ENCODE measurements at places on chromosomes 1 and 21.
A peak's percentile ranks its signal among the peaks of the same experiment; 100 is the strongest.

DNA sequence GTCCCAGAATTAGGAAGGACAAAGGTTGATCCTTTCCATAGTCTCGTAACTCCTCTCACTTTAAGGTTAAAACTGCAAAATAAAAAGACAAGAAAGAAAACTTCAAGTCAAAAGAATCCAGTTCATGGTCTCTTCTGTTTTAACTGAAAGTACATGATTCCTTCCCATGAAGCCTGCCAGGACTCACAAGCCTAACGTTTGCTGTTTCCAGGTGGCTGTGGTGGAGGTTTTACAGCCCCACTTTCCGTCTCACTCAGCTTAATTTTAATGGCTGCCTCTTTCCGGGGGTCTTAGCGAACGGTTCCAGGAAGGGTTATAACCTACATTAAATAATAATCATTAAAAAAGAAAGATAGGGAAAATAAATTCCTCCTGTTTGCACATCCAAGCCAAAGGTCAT lies 136.8 kb upstream of the SPAG17 start:
- DNase-seq, result no peak

DNA sequence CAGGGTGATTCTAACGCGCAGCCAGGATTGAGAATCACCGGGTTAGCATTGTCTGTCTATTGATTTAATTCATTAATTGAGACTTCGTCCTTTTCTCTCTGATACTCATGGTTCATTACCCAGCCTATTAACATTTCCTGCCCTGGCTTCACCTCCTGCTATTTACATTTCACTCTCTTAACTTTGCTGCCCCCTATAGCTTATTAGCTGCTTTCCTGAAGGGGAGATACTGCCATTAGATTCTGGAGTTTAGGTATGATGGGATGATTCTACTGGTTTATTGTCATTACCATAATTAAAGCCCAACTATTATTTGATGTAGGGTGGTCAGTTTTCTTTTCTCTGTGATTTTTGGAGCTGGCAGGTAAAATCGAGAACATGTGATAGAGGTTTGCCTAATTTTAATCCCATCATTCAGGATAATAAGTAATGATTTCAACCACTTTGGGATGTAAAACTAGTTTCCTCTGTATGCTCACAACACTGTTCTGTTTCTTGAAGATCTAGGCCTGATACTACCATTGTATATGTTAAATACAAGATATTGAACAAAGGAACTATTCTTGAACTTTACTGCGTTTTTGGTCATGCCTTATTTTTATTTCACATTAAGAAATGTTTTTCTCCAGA lies 6.4 kb downstream of the PPP2R5A start:
- DNase-seq, result peak; percentile 60

DNA sequence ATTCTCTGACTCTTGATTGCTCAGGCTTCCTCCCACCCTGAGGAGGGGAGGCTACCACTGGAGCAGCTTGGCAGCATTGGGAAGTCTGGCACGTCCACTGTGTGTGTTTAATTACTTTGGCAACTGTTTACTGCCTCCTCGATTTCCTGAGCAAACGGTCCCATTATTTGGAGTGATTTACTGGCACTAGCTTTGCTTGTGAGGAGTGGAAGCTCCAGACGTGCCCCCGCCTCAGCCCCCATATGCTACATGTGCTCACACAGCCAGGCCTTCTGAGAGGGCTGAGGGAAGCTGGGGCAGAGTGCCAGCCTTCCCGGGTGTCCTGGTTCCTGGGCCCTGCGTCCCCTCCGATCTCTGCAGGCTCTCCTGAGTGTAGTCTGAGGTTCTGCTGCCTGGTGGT lies 306.2 kb downstream of the PTPRU start:
- DNase-seq, result peak; percentile 52

- DNase-seq, result peak; percentile 85
Observed at GRCh38 chr1:209150114-209150513, 433.4 kb upstream of the CAMK1G start.

- DNase-seq, result peak; percentile 1
Observed at GRCh38 chr1:239125893-239126292, 260.5 kb upstream of the CHRM3 start.

GRCh38 chr1:185495898-185496297 lies 178.9 kb upstream of the IVNS1ABP start:
- no peak for DNase-seq

DNA sequence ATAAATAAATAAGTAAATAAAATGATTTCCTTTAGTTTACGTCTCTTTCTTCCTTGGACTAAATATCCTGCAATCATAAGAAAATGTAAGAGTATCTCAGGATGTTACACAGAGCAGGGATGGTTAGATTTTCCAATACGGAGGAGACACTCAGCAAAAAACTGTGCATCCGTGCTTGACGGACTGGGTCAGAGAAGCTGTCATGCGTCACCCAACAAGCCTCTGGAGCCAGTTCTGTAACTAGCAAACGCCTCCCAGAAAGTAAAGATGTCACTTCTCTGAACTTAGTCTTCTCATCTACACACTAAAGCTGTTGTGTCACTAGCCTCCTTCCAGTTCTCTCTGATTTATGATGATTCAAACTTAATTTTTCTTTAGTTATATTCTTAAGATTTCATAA lies 3.4 kb downstream of the CFHR4 start:
- no peak for DNase-seq

DNA sequence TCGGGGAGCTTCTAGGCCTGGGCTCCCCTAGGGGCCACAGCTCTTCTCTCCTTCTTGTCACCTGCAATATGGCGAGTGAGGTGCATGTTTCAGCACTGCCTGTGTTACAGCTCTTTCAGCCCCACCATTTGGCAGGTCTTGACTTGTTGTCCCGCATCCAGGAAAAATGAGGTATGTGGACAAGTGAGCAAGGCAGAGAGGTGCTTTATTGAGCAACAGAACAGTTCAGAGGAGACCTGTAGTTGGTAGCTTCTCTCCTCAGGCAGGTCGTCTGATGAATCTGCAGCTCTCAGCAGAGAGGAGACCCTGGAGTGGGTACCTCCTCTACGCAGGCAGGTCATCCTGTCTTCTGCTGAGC lies 208.2 kb upstream of the USP25 start:
- no peak for DNase-seq

GRCh38 chr1:103525114-103525606 lies 339 bp upstream of the RNPC3 start:
- DNase-seq, result peak; percentile 76

DNA sequence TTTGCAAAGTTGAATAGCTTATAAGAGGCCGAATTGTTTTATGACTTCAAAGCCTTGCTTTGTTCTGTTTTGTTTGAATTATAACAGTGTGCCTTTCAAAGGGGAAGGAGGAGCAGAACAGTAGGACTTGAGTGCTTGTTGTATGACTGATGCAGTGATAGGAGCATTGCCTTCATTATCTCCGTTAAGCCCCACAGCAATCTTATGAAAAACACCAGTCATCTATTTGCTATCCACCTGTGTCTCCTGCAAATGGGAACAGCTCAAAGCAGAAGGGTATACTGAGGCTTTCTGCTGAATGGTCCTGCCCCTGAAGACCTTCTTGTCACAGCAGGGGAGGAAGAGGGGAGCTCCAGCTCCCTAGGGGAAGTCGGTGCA lies 127.5 kb downstream of the RNF220 start:
- DNase-seq, result no peak

GRCh38 chr1:65339866-65340468 lies 30.6 kb downstream of the DNAJC6 start:
- DNase-seq, result peak; percentile 45

DNA sequence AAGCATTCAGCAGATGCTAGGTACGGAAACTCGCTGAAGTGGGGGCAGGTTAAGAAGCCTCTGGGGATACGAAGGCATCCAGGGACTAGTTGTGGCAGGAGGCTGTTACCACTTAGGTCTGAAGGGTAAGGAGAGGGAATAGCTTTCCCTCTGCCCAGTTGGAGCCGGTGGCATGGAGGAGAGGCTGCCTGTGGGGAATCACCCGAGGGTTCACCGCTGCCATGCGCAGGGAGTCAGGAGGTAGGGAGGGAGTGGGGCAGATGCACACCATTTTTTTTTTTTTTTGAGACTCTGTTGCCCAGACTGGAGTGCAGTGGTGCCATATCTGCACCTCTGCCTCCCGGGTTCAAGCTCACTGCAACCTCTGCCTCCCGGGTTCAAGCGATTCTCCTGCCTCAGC lies 6.1 kb downstream of the PCSK9 start:
- no peak for DNase-seq

DNA sequence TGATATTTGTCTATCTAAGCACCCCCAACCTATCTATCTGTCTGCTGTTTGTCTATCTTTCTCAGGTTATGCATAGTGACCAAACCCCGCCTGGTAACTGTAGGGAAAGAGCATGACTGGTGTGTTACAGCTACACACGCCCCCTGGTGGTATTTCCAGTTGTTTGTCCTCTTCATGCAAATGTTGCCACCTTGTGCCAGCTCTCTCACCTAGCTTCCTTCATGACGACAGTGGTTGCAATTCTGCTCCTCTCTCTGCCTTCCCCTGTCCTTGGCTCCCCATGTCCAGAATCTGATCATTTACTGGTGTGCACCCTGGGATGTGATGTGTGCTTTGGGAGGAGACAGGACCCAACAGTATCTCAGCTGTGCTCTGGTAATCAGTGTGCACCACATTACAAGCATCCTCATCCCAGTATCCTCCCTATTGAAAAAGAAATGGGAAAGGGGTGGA lies 8.1 kb upstream of the INKA2 start:
- DNase-seq, result peak; percentile 64

DNA sequence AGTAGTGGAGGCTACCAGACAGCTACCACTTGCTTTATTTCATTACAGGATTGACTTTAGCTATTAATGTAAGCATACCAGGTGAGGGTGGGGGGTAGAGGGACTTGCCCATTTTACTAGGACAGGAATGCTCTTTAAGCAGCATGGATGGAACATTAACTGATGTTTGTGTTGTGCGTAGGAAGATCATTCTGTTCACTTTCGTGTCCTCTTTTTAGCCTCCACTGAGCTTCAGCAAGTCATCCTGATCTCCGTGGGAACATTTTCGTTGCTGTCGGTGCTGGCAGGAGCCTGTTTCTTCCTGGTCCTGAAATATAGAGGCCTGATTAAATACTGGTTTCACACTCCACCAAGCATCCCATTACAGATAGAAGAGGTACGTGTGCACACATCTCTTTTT lies 29.3 kb downstream of the IFNGR2 start:
- DNase-seq, result no peak

- no peak for DNase-seq
Observed at GRCh38 chr1:104467590-104467989, 717.9 kb downstream of the AMY1C start.

DNA sequence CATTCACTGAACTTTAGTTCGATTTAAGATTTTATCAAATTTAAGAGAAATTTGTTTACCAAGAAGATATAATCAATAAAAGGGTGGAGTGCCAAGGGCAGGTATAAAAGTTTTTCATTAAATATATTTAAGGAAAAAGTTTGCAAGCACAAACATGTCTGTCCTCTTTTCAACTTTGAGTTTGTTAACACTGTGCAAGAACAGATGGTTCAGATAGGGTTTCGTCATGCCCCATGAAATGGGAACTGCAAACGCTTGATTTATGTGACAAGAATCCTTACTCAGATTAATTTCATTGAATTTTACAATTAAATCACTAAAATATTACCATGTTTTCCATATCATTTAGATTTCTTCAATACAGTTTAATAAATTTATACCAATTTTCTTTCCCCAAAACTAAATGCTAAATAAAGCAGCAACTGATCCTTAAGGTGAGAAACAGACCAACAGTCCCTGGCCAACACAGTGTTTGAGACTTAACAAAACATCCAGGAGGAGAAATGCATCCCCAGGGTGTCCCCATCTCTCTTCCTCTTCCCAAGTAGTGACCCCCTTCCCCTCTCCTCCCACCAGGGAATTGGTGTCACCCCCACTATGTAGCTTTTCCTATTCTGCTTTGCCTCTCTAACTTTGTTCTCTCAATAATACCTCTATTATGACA lies 292.9 kb downstream of the LTN1 start:
- DNase-seq, result no peak

- peak; percentile 66 for DNase-seq
Observed at GRCh38 chr21:39715804-39716397, 29.1 kb upstream of the IGSF5 start.

GRCh38 chr1:90012300-90012699 lies 17.4 kb downstream of the ZNF326 start:
- DNase-seq, result no peak

- no peak for DNase-seq
Observed at GRCh38 chr1:72649211-72649888, 367.0 kb upstream of the NEGR1 start.

DNA sequence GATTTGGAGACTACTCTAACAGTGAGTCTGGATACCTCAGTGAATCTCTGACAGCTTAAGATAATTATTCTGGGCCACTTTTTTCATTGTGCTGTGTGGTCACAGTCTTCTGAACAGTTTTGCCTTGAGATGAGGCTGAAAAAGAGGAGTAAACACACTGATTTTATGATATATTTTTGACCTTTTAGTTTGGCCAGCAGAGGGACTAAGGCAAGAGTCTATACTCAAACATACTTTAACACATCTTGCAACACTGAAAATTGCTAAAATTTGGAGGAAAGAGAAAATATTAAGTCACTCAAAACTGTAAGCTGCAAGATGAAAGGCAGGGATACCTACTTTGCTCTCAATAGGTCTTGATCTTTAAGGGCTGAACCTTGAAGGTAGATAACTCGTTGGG lies 182.7 kb downstream of the KCNT2 start:
- DNase-seq, result no peak

DNA sequence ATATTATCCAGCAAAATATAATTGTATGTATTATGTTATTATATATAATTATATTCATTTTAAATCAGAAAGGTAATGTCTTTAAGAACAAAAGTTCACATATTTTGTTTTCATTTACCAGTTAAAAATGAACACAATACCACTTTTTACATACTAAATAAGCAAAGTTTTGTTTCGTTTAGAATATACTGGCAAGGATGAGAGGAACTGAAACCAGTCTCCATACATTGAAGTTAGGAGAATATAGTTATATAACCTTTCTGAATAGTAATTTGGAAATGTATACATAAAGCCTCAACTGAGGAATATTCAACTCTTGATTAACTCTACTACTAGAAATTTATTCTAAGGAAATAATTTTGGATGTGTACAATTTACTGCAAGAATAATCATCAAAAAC lies 110.5 kb downstream of the ZNF644 start:
- DNase-seq, result no peak

GRCh38 chr21:45138199-45139002 lies 64.0 kb downstream of the ADARB1 start:
- peak; percentile 76 for DNase-seq
